Fibroblast of villous mesenchyme (primary cell): ENCODE measurements at places on chromosomes 6 and 20. TPM values are rescaled to one million over a fixed set of nuclear protein-coding genes. Genes with fewer than 3 reads are reported as not detected.

MGME1 gene
- 9.5 and 10.6 TPM in 2 replicates for total RNA-seq

TFAP2C gene
- total RNA-seq, result 13.5 and 18.1 TPM in 2 replicates

TBCC gene
- 38.7 and 42.3 TPM in 2 replicates for total RNA-seq

MYH7B gene
- under 0.01 TPM in 1 of 2 replicates, not detected in the other for total RNA-seq

AKAP7 gene
- 4.2 and 4.7 TPM in 2 replicates for total RNA-seq

SIRPG gene
- not detected in 2 replicates for total RNA-seq

LBP gene
- total RNA-seq, result not detected in 2 replicates

STX16 gene
- 25.4 and 34.1 TPM in 2 replicates for total RNA-seq

TUBB1 gene
- total RNA-seq, result not detected in 2 replicates

NKAIN2 gene
- total RNA-seq, result not detected in 2 replicates

DACT2 gene
- total RNA-seq, result not detected in 2 replicates

SNPH gene
- 8.7 and 10.8 TPM in 2 replicates for total RNA-seq

OOEP gene
- total RNA-seq, result under 0.01 and 0.32 TPM in 2 replicates

XKR7 gene
- total RNA-seq, result not detected in 2 replicates

LY86 gene
- total RNA-seq, result not detected in 2 replicates

HSD17B8 gene
- total RNA-seq, result 4.2 and 4.7 TPM in 2 replicates
